ENCODE measurements at places on chromosomes 4 and X.

GRCh38 chr4:2931512-2932301 lies 31.5 kb downstream of the NOP14 start:
- peak; percentile 79 for DNase-seq

- no peak for DNase-seq
Measured at GRCh38 chrX:21934414-21934813, 6.1 kb upstream of the SMS start.

DNA sequence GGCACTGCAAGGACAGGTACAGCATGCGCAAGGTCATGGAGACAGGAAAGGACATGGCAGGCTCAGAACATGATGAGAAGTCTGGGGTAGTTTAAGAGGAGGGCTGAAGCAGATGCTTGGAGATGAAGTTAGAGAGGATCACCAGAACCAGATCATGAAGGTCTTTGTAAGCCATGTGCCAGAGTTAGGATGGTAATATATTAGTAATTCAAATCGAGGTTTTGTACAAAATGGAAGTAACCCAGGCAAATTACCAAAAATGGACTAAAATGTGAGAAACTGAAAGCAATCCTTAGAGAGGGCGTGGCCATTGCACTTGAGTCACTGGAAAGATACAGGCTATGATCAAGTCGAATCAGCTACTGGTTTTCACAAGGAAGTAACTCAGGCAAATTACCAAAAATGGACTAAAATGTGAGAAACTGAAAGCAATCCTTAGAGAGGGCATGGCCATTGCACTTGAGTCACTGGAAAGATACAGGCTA lies 13.5 kb downstream of the RXFP1 start:
- no peak for DNase-seq

GRCh38 chr4:121794505-121795188 lies 6.5 kb upstream of the EXOSC9 start:
- DNase-seq, result no peak

DNA sequence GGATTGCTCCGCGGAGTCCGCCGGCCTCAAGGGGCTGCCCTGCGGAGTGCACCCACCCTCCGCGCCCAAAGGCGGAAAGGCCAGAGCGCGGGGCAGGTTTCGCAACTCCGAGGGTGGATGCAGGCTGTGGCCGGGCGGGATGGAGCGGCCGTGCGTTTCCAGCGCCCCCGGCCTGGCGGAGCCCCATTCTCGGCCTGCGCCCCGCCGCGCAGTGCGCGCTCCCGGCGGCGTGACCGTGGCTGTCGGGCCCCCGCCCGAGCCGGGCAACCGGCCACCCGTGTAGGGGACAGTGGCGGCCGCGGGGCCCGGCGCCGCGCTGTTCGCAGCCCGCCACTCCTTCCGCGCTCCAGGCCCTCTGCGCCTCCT lies 331 bp downstream of the SETD7 start:
- DNase-seq, result no peak

DNA sequence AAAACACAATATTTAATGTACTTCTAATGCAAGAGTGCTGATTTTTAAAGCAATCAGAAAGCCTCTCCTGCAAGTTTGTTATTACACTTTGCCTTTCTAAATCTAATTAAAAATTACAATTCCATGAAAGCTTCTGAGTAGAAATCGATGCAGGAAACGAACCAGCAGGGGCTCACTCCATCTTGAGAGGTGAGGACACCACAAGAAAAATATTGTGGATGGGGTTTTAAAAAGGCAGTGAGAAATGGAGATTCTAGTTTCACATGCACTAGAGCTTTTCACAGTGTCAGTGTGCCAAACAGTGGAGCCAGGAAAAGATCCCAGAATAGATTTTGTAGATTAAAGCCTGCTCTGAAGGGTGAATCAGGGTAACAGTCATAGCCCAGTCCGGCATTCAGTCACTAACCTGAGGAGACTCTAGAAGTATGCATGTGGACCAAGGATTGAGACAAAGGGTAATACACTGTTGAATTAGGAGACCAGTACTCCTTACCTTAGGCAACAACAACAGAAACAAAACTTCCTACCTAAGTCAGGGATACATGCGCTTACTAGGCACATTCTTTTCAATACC lies 362.3 kb downstream of the NAF1 start:
- DNase-seq, result no peak

- DNase-seq, result no peak
Measured at GRCh38 chr4:5463936-5464650, 244.3 kb downstream of the EVC2 start.

DNA sequence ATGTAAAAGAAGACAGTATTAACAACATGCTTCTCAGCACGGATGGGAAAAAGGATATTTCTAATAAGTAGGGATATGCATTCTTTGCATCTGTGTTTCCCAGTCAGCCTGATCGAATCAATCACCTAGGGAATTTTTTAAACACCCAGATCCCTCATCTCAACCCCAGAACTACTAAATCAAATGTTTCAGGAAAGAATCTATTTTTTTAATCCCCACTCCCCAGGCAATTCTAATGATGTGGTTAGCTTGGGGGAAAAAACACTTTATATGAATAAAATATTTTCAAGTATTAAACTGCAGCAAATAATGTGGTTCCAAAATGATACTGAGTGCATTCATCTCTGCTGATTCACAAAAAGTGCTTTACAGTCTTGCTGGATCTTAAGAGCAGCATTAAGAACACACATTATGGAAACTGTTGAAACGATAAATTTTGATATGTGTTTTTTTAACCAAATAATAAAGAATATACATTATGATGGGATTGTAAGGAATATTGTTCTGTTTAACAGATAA lies 68.7 kb upstream of the GUCY1A1 start:
- no peak for DNase-seq

DNA sequence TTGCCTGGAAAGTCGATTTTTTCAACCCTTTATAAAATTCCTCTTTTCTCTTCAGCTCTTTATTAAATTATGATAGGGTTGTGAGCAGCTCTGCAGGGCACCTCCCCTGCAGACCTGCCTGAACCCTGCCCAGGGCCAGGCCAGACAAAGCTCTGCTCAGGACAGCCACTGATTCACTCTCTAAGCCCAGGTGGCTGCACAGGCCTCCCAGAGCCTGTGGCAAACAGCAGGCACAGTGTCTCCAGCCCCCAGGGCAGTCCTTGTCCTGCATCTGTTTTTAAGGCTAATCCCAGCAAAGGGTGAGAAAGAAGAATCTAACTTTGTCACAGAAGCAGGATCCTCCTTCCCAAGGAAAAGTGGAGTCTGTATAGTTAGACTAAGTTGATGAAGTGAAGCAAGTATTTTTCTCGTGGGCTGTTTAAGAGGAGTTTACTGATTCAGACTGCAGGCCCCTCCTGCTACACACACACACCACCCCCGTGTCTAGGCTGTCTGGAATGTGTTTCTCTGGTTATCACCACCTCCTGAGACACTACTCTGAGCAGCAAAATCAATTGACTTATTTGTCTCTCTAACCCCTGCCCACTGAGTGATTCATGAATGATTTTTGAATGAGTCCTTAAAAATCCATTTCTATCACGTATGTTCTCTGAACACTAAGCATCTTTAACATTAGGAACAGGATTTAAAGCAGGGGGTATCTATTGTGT lies 101.7 kb downstream of the CHIC2 start:
- no peak for DNase-seq

DNA sequence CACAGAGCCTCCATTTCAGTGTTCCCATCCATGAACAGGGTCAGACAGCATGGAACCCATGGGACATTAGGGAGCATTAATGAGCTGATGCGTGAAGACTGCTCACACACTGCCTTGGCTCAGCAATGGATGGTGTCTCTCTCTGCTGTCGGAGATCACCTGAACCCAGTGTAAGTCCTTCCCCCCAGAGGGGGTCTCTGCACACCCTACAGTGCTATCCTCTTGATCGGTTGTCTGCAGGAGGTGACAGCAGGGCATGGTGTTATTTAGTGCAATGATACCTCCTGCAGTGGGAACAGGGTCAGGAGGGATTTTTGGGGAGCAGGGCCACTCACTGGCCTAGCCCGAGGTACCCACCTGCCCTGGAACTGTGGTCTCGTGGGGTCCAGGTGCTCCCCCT lies 25.6 kb downstream of the APELA start:
- DNase-seq, result no peak

- DNase-seq, result no peak
Measured at GRCh38 chr4:168817370-168817769, 192.7 kb downstream of the CBR4 start.

DNA sequence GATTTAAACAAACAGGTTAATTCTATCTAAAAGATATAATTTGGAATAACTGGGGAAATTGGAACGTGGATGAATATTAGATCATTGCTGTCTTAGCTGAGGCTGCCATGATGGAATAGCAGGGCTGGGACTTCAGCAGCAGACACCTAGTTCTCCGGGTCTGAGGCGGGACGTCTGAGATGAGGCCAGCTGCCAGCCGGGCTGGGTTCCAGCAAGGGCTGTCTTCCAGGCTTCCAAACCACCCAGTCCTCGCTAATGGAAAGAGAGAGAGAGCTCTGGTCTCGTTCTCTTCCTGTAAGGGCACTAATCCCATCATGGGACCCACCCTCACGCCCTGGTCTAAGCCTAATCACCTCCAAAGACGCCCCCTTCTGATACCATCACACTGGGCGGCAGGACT lies 85.7 kb downstream of the ADRA2C start:
- DNase-seq, result no peak

DNA sequence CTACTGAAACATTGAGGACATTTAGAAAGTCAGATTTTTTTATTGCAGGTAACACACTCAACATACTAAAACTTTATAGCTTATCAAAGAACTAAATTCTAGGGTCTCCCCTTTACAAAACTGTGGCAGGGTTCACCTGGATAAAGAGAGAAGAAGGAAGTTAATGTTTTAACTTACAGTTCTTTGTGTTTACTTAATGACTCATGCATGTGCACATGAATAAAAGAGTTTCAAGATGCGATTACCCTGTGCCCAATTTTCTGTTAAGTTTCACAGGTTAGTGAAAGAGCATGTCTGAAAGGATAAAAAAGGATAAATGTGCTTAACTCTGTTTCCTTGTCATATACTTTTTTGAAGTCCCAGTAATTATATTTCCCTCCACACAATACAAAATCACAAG lies 16.8 kb downstream of the DCAF8L1 start:
- no peak for DNase-seq

DNA sequence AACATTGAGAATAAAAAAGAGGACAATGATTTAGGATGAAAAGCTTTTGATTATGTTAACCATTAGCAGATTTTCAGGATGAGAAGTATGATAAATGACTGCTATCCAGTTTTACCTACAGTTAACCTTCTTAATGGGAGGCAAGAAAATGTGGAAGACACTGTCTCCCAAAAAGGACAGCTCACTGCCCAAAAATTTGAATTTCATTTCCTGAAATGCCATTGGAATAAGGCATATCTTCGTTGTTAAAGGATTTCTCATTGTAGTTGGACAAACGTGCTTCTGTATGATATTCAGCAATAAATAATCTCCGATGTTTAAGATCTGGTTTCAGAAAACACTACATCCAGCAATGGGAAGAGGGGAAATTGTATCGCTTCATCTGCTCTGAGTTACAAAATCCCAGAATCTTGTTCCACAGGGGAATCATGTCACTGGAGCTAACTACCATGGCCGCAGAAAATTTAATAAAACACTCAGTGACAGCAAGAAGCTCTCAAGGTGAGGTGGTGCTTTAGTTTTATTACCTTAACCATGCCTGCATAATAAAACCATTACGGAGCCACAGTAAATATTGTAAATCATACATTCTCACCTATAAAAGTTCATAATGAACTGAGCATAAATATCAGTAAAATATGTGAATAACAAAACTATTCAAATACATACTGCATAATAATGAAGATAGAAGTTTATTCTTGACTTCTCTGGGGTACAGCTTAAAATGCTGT lies 552.3 kb downstream of the PCDH7 start:
- no peak for DNase-seq

GRCh38 chr4:124206779-124207605 lies 505.5 kb downstream of the ANKRD50 start:
- DNase-seq, result no peak

GRCh38 chr4:84379917-84380641 lies 119.0 kb downstream of the NKX6-1 start:
- no peak for DNase-seq

- no peak for DNase-seq
Measured at GRCh38 chrX:41603596-41603995, 85.2 kb upstream of the GPR34 start.

- no peak for DNase-seq
Measured at GRCh38 chrX:22296871-22297270, 24.2 kb downstream of the CBLL2 start.

GRCh38 chr4:142396279-142396678 lies 449.8 kb downstream of the INPP4B start:
- DNase-seq, result no peak

DNA sequence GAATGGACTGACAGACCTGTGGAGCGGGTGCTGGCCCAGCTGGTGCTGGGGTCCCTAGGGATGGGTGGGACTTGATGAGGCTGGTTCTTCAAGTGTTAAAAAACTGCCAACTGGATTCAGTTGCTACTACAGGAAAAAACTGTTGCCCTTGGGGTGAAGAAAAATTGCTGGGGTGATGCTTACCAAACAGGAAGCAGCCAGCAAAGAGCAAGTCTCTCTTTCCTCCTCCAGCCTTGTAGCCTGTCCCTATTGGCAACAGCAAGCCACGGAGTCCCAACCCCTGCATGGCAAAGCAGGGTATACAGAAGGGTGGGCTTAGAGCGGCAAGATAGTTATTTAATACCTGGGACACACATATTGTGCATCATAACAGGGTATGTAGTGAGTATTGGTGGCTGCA lies 60.1 kb upstream of the ATP8A1 start:
- no peak for DNase-seq

GRCh38 chr4:75432683-75433082 lies 81.5 kb downstream of the RCHY1 start:
- peak; percentile 8 for DNase-seq

- no peak for DNase-seq
Measured at GRCh38 chr4:143726714-143727113, 26.2 kb upstream of the FREM3 start.

- DNase-seq, result no peak
Measured at GRCh38 chrX:136961594-136962135, 72.1 kb downstream of the GPR101 start.

- no peak for DNase-seq
Measured at GRCh38 chr4:137156054-137156453, 376.2 kb downstream of the PCDH18 start.

GRCh38 chr4:87056881-87057280 lies 122.1 kb downstream of the AFF1 start:
- DNase-seq, result no peak

DNA sequence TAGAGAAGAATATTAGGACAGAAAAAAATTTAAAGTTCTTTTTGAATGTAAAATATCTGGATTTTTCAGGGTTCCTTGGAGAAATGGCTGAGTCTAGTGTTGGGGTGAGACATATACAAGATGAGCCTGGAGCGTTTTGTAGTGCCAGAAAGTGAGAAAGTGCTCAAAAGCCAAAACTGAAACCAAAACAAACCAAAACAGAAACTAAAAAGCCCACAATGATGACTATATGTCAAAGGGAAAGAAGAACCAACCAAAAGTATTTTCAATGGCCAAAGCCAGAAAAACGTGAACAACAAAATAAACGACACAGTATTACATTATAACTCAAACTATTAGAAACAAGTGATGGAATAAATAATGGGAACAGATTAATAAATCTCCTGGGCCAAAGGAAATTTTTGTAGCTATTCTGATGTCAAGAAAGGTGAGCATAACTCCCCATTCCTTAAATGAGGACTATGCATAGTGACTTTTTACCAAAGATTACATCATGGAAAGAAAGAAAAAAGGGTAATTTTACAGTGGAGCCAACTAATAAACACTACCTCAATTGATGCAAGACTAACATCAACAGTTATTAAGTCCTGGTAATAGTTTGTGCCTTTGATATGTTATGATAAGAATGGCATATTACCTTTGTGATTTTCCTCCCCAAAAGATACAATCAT lies 1137.6 kb downstream of the C4orf33 start:
- peak; percentile 5 for DNase-seq
